ENCODE measurements at places on chromosomes 12 and 14.

- DNase-seq, result no peak
These were observed 25.0 kb downstream of the HIF1A start for GRCh38 chr14:61720294-61720661.

DNA sequence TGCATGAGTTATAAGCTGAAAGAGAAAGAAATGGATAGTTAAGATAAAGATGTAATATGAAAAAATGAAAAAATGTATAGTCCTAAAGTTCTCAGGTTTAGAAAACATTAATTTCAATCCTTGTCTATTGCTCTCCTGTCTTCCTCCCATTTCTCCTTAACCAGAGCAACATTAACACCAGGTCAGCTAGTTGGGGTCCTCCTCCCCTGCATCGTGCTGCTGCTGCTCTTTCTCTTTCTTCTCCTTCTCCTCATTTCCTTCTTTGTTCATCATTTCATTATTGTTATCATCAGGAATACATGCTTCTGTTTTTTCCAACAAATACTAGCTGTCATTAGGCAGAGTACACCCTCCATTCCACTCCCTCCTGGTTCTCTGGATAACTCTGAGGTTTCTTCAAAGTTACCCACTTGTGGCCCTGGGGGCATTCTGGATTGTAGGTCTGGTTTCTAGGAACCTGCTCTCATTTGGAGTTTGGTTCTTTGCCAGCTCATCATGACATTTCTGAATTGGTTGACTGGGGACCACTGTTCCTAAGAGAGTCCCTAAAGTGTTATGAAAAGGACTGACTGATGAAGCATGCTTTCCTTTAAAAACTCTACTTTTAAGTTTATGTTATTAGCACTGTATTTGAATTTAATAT is 17.0 kb downstream of the ACSS3 start:
- no peak for DNase-seq

GRCh38 chr14:65001723-65002122 is 15.0 kb downstream of the FNTB start:
- no peak for DNase-seq

DNA sequence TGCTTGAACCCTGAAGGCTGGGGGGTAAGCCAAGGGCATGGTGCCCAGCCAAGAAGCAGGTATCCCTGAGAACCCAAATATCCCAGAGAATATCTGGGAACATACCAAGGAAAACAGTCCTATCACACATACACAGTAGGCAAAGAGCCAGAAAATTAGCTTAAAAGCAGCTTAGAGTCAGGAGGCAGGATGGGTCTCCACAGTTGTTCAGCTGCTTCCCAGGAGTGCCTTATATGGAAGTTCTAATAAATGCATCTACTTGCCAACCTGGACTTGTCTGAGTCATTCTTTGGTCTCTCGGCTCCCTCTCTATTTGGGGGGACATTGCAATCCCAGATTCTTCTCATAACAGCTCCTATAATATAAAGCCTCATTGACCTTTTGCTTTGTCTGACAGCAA is 9.0 kb upstream of the GPR135 start:
- DNase-seq, result no peak

- no peak for DNase-seq
These were observed 48.9 kb downstream of the DYRK2 start for GRCh38 chr12:67697443-67697842.

Measured in adipocyte (in vitro differentiated cells).